ENCODE measurements at places on chromosomes 1 and 21.

DNA sequence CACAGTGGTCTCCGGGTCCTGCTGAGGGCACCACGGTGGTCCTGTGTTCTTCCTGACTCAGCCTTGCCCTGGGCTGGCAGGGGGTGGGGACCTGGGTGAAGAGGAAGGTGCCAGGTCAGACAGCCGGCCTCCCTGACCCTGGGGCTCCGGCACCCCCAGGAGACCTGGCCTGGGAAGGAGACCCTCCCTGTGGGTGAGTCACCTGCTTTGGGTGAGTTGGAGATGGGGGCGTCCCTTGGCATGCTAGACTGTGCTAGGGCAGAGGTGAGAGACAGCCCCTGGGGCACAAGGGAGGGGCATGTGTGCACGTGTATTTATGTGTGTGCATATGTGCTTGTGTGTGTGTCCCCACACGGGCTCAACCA, 23.4 kb downstream of the SPSB1 start:
- DNase-seq, result no peak

DNA sequence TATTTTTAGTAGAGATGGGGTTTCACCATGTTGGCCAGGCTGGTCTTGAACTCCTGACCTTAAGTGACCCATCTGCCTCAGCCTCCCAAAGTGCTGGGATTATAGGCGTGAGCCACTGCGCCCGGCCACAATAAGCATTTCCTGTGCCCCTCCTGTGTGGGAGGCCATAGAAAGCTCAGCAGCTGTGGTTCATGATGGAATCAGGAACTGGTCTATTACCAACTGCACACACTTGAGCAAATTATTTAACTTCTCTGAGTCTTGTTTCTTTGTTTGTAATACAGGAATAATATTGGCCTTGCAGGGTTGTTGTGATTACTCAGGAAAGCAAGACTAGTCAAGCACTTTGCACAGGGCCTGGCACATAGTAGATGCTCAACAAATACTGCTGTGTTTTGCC, 15.0 kb downstream of the RHBG start:
- no peak for DNase-seq

- no peak for DNase-seq
Observed at GRCh38 chr21:39114871-39115575, 68.2 kb downstream of the PSMG1 start.

DNA sequence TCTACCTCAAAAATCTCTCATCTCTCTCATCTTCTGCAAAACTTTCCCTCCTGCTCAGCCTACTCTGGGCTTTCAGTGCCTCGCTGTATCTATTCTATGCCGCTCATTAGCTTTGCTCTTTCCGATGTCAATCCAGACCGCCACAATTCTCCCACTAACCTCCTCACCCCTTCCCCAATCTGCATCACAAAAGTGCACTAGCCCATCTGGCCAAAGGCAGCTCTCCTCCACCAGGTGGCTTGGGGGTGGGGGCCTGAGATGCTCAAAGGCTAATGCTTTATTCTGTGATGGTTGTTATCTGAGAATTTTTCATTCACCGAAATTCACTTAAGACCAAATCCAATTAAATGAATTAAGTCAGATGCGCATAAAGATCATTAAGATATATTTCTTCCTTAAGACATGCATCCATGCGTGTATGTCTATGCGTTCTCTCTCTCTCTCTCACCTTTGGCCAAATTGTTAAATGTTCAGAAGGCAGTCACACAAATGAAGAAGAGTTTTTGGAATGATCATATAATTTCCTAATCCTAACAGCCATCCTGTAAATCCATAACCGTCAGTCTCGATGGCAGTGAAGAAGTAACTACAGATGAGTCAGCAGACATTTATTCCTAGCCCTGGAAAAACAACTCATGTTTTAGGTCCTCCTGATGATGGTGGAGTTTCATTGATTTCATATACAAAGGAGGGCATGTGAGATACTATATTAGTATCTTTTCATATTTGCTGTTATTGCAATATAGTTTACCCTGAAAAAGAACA, 111.3 kb downstream of the C1orf21 start:
- DNase-seq, result no peak

GRCh38 chr21:35625576-35625975, 434.8 kb downstream of the SETD4 start:
- DNase-seq, result no peak

DNA sequence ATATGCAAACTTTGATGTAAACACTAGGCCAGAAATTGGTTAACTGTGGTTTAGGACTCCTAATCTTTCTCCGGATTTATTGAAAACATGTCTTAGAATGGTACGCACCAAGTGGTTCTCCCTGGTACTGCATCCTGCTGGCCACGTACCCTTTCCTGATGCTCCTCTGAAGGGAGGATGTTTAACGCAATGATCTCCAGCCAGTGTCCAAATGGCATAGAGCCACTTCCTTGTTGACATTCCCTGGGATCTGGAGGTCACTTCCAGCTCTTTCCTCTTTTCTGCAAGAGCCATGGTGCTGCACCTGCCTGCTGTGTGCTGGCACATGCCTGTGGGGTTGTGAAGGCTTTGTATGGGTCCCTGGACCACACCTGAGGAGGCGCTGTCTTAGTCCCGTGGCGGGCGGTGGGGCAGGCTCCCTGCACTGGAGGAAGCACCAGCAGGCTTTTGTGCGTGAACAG, 53.9 kb downstream of the GALNT2 start:
- no peak for DNase-seq

- no peak for DNase-seq
Observed at GRCh38 chr1:229897501-229897900, 169.5 kb upstream of the GALNT2 start.

DNA sequence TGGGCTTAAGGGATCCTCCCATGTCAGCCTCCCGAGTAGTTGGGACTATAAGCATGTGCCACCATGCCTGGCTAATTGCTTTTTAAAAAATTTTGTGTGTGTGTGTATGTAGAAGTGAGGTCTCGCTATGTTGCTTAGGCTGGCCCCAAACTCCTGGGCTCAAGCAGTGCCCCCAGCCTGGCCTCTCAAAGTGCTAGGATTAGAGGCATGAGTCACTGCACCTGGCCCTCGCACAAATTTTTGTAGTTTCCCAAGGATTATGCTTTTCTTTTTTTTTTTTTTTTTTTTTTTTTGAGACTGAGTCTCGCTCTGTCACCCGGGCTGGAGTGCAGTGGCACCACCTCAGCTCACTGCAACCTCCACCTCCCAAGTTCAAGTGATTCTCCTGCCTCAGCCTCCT, 144.4 kb upstream of the HNRNPU start:
- DNase-seq, result no peak

DNA sequence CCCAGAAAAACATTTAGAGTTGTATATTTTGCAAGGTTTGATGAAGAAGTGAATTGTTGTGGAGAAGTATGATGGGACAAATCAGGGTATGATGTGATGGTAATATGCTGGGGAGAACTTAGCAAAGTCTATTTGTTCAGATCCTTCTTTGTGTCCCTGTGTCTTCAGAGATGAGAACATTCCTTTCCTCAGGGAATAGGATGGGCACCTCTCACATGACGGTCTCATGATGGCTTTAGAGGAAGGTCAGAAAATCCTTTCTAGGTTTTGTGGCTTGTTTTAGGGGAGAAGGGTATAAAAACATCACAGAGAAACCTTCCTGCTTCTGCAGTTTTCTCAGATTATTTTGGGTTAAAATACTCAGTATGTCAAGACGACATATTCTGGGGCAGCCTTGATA, 171.3 kb upstream of the NRIP1 start:
- no peak for DNase-seq

DNA sequence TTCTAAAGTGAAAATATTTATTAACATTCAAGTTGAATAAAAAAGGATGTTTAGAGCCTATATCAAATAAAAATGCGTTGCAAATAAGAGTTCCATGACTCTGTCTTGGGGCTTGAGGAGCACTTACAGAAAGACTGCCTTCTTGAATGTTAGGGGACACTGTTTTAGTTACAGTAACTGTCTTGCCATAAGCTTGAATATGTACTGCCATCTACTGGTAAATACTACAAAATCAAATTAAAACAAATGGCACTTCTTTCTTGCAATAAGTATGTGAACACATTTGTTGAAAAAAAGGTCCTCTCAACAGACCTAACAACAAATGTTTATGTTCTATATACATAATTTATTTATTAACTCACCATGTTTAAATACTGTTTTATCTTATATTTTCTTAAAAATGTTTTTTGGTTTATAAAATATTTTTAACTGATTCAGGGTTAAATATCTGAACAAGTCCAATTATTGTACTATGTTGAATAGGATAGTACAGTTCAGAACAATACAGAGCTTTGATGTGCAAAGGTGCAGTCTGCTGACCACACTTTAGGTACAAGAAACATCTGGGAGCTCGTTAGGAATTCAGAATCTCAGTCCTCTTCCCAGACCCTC, 199.5 kb downstream of the LRRIQ3 start:
- no peak for DNase-seq

DNA sequence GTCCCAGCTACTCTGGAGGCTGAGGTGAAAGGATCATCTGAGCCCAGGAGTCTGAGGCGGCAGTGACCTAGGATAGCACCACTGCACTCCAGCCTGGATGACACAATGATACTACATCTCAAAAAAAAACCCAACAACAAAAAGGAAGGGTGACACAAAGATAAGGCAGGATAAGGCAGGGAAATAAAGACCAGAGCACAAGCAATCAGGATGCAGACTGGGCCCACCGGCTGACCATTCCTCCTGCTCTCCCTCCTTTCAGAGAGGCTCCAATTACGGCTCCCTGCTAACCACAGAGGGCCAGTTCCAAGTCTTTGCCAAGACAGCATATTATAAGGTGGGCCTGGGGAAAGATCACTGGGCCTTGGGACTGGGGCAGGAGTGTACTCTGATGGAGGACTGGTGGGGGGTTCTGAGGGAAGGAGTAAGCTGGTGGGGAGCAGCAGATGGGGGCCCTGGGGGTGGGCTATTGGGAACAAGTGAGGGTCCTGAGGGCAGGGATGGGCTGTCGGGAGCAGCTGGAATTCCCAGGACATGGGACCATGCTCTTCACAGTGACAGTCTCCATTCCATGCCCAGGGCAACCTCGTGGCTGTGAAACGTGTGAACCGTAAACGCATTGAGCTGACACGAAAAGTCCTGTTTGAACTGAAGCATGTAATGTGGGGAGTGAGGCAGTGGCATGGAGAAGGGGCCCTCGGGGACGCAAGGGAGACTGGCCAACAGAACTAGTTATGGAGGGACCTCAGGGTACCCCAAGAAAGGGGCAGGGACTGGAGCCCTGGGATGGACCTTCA, 7.3 kb downstream of the NPR1 start:
- DNase-seq, result no peak

DNA sequence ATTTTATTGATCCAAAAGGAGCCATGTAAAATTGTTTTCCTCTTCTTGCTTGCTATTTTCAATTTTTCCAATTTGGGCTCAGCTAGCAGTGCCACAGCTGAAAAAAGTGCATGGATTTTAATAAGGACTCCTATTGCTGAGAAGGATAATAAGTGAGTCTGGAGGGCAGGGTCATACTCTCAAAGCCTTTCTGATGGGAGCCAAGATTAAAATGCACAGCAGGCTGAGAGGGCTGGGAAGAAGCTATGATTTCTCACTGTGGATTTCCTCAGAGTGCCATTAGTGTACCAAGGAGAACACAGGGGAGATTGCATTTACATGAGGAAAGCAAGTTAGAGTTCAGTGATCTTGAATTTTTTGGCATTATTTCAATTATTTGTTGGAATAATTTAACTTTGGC, 261.3 kb downstream of the ST6GALNAC3 start:
- no peak for DNase-seq

- no peak for DNase-seq
Observed at GRCh38 chr1:181208967-181209366, 120.5 kb downstream of the IER5 start.

GRCh38 chr1:187817782-187818181, 989.0 kb downstream of the PLA2G4A start:
- DNase-seq, result no peak

DNA sequence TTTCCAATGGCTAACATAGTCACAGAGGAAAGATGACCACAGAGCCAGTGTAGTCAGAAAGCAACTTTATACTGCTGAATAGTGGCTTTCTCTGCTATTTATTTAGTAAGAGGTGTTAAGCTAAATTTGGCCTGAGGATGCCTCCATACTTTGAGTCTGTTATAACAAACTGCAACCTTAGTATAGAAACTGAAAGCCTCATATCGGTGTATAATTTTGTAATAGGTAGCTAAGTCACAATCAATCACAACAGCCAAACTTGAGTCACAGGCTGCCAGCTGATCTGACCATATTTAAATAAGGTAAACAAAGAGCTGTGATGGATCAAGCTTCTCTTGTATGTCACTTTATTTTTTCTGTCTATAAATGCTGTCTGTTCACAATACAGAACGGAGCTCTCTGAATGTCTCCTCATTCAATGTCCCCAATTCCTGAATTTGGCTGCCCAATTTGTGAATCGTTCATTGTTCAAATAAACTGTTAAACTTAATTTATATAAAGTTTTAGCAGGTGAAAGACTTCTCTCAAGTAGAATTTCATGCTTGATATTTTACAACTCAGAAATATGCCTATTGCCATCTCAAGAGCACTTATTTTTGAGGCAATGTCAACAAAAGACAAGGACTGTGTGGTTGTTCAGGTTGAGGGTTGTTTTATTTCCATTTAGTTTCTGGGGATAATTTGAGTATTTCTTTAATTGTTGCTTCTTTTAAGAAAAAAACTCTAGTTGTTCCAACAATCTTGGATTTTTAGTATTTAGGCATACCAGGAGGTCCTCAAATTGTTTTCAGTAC, 339.7 kb upstream of the B3GALT2 start:
- no peak for DNase-seq

DNA sequence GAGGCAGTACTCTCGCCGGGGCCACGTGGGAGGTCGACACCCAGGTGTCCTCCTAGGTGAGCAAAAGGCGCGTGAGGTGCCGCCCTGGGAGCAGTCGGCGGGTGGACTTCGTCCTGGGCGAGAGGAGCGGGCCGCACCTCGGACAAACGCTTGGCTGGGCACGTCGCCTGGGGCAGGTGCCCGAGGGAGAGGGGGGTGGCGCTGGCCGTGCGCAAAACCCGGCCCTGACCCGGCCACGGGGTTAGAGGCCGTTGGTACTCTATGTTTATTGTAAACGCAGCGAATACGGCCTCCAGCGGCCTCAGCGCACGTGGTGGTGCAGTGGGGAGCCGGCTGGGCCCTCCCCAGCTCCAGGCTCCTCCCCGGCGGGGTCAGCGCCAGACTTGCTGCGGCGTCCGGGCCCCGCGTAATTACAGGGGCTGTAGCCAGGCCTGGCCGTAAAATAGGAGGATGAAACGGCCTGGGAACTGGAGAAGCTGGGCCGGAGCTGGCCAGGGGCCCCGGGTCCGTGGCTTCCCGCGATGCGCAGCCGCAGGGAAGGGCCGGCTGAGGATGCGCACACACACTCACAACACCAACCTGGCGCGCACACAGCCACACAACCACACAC, 1.6 kb upstream of the EFNA1 start:
- DNase-seq, result no peak

All from AG04450 (cell line).